ENCODE measurements at places on chromosomes 2 and 18.

- no peak for DNase-seq
- peaks cover 90% of the 10 kb centered on the region for H3K4me1 ChIP-seq
- H3K36me3 ChIP-seq: peaks cover 32% of the 10 kb centered on the region
- no peak overlapping the region for H3K27ac ChIP-seq
Observed at GRCh38 chr2:157894694-157895435, 18.7 kb upstream of the ACVR1 start.

DNA sequence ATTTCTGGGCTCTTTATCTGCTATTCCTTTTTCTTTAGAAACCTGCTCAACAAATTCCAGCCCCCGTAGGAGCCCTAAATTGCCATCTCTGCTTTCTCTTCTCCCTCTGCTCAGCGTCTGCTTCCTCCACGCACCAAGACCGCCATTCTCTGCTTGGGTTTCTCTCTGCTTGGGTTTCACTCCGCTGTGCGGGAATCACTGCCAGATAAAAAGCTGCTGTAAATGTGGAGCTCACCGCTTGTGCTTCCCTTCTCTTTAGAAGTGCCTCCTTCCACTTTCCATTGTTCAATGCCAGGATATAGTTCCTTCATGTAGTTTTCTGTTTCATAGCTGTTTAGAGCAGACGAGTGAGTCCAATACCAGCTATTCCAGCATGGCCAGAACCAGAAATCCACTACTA is 45.9 kb downstream of the TMEM237 start:
- no peaks in the 10 kb centered on the region for H3K36me3 ChIP-seq
- no peaks in the 10 kb centered on the region for H3K4me1 ChIP-seq
- DNase-seq: no peak
- H3K27ac ChIP-seq: no peak overlapping the region
- H3K27me3 ChIP-seq: peaks cover 11% of the 10 kb centered on the region

- H3K4me1 ChIP-seq: no peaks in the 10 kb centered on the region
- no peaks in the 10 kb centered on the region for H3K36me3 ChIP-seq
- H3K4me3 ChIP-seq: no peak overlapping the region
- DNase-seq: peak; percentile 15
- H3K27me3 ChIP-seq: peaks cover 16% of the 10 kb centered on the region
Observed at GRCh38 chr18:34661464-34662087, 48.5 kb upstream of the DTNA start.

DNA sequence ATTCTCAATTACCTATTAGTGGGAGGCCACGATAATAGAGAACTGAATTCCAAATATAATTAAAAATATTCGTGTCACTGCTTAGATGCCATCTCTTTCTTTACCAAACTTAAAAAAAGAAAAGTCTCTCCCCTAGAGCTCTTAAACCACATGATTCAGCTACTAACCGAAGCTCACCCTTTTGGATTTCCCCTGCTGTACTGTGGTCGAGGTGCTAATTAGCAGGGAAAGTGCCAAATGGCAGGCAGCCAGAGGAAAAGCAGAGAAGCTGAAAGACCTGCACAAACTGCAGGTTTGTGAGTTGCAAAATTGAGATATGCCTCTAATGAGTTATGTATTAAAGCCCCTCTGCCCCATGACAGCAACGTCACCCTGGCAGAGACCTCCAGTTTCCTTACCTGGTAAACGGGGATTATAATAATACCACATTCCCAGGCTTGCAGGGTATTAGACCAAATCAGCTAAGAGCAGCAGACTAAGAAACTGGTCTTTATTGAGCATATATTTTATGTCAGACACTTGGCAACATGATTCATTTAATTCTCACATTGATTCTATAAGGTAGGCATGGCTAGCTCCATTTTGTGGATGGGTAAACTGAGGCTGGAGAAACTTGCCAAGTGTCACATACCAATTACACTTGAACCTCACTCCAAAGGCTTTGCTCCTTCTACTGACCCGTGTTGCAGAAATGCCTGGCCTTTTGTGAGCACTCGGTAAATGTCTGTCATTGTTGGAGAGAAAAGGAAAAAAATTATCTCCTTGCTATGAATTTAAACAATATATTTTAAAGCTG is 259.7 kb downstream of the LPIN1 start:
- DNase-seq: peak; percentile 53
- no peak overlapping the region for H3K4me3 ChIP-seq
- no peaks in the 10 kb centered on the region for H3K36me3 ChIP-seq
- peaks cover 43% of the 10 kb centered on the region for H3K27me3 ChIP-seq

DNA sequence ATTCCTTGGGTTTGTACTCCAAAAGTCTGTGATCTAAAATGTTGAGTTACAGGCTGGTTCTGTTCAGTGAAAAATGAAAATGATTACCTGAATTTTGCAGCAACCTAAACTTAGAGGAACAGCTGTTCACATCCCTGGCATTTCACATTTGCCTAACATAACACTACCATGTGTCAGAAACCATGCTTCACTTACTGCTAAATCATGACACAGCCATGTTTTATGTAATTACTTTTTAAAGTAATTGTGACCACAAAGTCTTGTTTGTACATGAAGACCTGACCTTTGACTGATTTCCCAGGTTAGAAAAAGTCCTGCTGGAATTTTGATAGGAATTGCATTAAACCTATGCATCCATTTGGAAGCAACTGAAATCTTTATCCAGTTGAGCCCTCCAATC is 79.1 kb downstream of the FAM168B start:
- peaks cover 30% of the 10 kb centered on the region for H3K4me1 ChIP-seq
- peaks cover 4% of the 10 kb centered on the region for H3K36me3 ChIP-seq
- H3K27ac ChIP-seq: no peak overlapping the region
- H3K4me3 ChIP-seq: no peak overlapping the region
- H3K27me3 ChIP-seq: peaks cover 41% of the 10 kb centered on the region
- DNase-seq: peak; percentile 2

GRCh38 chr2:156322051-156322685 is 10.4 kb downstream of the NR4A2 start:
- H3K27me3 ChIP-seq: peaks cover 85% of the 10 kb centered on the region
- H3K4me1 ChIP-seq: peaks cover 26% of the 10 kb centered on the region
- peak overlapping the region; percentile 64 for H3K4me3 ChIP-seq
- DNase-seq: no peak
- H3K27ac ChIP-seq: no peak overlapping the region

GRCh38 chr18:59959073-59959472 is 59.3 kb downstream of the PMAIP1 start:
- H3K4me3 ChIP-seq: no peak overlapping the region
- peaks cover 17% of the 10 kb centered on the region for H3K4me1 ChIP-seq
- no peak for DNase-seq
- peaks cover 25% of the 10 kb centered on the region for H3K27me3 ChIP-seq
- H3K27ac ChIP-seq: no peak overlapping the region

DNA sequence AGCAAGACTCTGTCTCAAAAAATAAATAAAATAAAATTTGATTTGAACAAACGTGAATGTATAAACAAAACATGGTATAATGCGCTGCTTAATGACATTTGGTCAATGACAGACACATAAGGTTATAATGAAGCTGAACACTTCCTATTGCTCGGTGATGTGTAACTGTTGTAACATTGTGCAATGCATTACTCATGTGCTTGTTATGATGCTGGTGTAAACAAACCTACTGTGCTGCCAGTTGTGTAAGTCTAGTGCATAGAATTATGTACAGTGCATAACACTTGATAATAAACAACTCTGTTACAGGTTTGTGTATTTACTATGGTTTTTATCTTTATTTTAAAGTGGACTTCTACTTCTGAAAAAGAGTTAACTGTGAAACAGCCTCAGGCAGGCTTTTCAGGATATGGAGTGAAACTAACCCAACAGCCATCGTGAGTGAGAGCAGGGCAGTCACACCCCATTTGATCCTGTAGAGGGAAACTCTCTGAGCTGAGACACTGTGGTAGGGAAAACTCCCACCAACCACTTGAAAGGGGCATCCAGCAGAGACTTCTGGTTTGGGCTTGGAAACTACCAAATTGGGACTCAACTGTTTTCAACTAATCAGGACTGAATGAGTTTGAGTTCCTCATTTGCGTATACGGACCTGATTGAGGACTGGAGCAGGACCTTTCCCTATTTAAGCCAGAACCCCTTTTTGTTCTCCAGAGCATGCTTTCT is 8.7 kb upstream of the RPRD1A start:
- peaks cover 16% of the 10 kb centered on the region for H3K27me3 ChIP-seq
- H3K27ac ChIP-seq: no peak overlapping the region
- H3K4me1 ChIP-seq: no peaks in the 10 kb centered on the region
- no peak overlapping the region for H3K4me3 ChIP-seq

DNA sequence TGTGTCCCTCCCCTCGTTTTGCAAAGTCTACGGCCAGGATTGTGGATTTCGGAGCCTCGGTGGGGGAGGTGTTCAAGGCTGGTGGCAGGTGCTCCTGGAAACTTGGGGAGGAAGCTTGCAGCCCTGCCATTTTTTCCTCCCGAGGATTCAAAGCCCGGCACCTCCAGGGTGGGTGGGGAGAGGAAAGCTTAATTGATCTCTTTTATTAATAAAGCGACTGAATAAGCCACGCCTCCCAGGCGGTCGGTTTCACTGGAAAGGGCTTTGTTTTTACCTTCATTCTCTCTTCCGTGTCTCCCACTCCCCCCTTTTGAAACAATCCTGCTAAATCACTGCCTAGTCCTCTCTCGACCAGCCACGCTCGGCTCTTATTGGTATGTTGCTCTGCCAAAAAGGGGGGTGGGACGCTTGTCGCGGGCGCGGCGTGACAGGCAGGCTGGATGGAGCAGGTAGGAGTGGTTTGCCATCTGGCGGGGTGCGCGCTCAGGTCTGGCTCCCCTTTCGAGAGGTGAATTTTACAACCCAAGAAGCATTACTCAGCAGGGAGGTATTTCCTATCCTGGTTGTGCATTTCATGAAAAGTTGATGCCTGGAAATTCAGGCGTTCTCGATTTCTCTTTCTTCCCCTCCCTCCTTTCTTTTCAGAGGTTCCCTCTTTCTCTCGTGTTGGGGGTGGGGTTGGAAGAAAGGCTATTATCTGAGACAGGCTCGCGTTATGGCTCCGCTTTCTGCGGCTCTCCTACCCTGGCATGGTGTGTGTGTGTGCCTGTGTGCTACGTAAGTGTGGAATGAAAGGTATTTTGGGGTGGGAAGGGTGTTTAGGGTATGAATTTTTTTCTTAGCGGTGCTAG is 1.4 kb downstream of the NEDD4L start:
- peak overlapping the region; percentile 41 for H3K27ac ChIP-seq
- H3K4me3 ChIP-seq: peak overlapping the region; percentile 82
- peak; percentile 24 for DNase-seq
- peaks cover 28% of the 10 kb centered on the region for H3K4me1 ChIP-seq
- peaks cover 42% of the 10 kb centered on the region for H3K27me3 ChIP-seq

DNA sequence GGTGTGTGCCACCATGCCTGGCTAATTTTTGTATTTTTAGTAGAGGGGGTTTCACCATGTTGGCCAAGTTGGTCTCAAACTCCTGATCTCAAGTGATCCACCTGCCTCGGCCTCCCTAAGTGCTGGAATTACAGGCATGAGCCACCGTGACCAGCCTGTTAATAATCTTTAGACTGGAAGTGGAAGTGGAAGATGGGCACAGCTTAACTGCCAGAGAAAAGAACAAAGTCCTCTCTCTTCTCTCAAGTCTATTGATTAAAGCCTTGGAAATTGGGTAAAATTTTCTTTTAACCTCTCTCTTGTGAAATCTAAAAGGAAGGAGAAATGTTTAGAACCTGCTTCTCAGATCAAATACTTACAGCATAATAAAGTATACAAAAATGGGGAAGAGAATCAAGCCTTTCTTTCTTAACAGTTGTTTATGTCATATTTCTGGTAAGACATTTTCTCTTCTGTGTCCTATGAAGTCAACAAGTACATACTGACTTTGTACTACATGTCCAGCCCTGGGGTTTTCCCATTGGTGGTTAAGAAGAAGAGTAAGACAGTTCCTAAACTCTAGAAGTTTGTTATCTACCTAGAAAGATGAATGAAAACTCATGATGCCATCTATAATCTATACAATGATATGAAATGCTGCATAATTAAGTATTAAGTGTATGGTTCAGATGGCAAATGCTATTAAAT is 4.6 kb downstream of the TMEM169 start:
- no peak overlapping the region for H3K27ac ChIP-seq
- no peak overlapping the region for H3K4me3 ChIP-seq
- DNase-seq: no peak
- H3K4me1 ChIP-seq: peaks cover 60% of the 10 kb centered on the region
- peaks cover 14% of the 10 kb centered on the region for H3K36me3 ChIP-seq
- no peaks in the 10 kb centered on the region for H3K27me3 ChIP-seq

- H3K36me3 ChIP-seq: no peaks in the 10 kb centered on the region
- H3K27ac ChIP-seq: no peak overlapping the region
- DNase-seq: no peak
- no peaks in the 10 kb centered on the region for H3K4me1 ChIP-seq
Observed at GRCh38 chr2:225526760-225527390, 127.4 kb downstream of the NYAP2 start.

GRCh38 chr2:177362499-177362898 is 30.1 kb upstream of the AGPS start:
- H3K36me3 ChIP-seq: no peaks in the 10 kb centered on the region
- H3K4me3 ChIP-seq: no peak overlapping the region
- H3K4me1 ChIP-seq: no peaks in the 10 kb centered on the region
- DNase-seq: no peak

GRCh38 chr2:117983040-117983439 is 30.8 kb downstream of the CCDC93 start:
- H3K4me3 ChIP-seq: no peak overlapping the region
- no peak overlapping the region for H3K27ac ChIP-seq
- H3K27me3 ChIP-seq: no peaks in the 10 kb centered on the region
- peaks cover 24% of the 10 kb centered on the region for H3K36me3 ChIP-seq
- no peak for DNase-seq

DNA sequence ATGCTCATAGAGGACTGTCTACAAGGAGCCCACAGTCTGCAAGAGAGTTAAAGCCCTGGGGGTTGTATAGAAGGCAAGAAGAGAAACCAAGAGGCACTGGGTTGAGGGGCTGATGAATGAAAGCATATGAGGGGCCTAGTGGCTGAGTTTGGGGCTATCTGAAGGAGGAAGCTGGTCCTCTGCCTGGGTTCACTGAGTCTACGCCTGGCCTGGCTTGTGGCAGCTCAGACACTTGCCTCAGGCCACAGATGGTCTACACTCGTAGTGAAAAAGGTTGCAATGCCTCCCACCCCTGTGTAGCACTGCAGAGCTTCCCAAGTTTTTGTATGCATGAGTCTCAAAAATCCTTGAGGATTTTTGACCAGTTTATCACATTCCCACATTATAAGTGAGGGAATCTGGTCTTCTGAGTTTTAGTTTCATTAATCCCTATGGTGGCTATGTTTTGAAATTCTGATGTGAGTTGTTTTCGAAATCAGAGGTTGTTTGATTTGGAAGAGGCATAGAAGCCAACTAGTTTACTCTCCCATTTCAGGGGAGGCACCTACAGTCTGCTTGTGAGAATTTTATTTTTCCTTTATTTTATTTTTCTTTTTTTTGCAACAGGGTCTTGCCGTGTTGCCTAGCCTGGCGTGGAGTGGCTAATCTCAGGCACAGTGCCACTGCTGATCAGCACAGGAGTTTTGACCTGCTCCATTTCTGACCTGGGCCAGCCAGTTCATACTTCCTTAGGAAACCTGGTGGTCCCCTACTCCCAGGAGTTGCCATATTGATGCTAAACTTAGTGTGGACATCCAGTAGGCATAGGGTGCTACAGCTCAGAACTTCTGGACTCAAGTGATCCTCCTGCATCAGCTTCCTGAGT is 10.0 kb downstream of the MYCN start:
- DNase-seq: no peak
- H3K36me3 ChIP-seq: no peaks in the 10 kb centered on the region
- H3K4me3 ChIP-seq: no peak overlapping the region
- H3K4me1 ChIP-seq: no peaks in the 10 kb centered on the region
- H3K27ac ChIP-seq: no peak overlapping the region
